ENCODE measurements at places on chromosomes 16 and 17. TPM values are rescaled to one million over a fixed set of nuclear protein-coding genes. Genes with fewer than 3 reads are reported as not detected.
A peak's percentile ranks its signal among the peaks of the same experiment; 100 is the strongest.

DNA sequence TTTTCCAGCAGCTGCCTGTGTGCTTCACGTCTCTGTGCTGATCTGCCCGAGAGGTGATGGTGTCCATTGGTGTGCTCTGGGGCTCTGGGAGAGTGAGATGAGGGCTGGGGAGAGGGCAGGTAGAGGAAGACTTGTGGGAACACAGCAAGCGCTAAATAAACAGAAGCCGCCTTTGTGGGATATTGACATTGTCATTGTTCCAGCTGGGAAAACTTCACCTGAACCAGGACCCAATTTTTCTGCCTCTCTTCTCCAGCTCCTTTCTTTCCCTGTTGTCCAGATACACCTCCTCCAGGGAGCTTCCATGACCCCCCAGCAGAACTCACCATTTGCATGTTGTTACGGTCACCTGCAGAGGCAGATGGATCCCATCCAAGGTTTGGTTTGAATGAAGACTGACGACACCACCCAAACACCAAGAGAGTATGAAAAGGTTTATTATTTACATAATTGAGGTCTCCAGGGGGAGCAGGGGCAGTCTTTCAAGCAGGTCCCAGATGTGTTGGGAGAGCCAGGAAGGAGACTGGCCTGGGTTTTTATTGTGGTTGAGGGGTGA lies 3.6 kb upstream of the ITGA3 start:
- H3K4me3 ChIP-seq, result no peak overlapping the region
- DNase-seq, result no peak
- peaks cover 15% of the 10 kb centered on the region for H3K4me1 ChIP-seq

- DNase-seq, result no peak
- no peaks in the 10 kb centered on the region for H3K36me3 ChIP-seq
- H3K4me3 ChIP-seq, result peak within 1 kb of the TSS; percentile 92
- H3K27ac ChIP-seq, result peak within 1 kb of the TSS; percentile 81
Observed at GRCh38 chr16:67847064-67847861, at the start of gene CENPT. Gene CENPT (minus strand): TSS chr16:67847693. CDS start chr16:67833859, 13,834 bp downstream.

SLC6A2 gene
- total RNA-seq, result not detected

- DNase-seq, result no peak
- H3K4me3 ChIP-seq, result no peak overlapping the region
- H3K27me3 ChIP-seq, result no peaks in the 10 kb centered on the region
- H3K36me3 ChIP-seq, result no peaks in the 10 kb centered on the region
- H3K4me1 ChIP-seq, result no peaks in the 10 kb centered on the region
Observed at GRCh38 chr16:86975445-86975844, 341.7 kb downstream of the C16orf95 start.

KRT16 gene
- not detected for total RNA-seq

GRCh38 chr17:78271419-78272170 lies 40.2 kb downstream of the TMEM235 start:
- DNase-seq, result no peak
- H3K27ac ChIP-seq, result no peak overlapping the region
- no peaks in the 10 kb centered on the region for H3K36me3 ChIP-seq
- no peak overlapping the region for H3K4me3 ChIP-seq

Data from B cell (primary cell).